ENCODE measurements at places on chromosomes 7 and 10. TPM values are rescaled to one million over a fixed set of nuclear protein-coding genes. Genes with fewer than 3 reads are reported as not detected.

DNA sequence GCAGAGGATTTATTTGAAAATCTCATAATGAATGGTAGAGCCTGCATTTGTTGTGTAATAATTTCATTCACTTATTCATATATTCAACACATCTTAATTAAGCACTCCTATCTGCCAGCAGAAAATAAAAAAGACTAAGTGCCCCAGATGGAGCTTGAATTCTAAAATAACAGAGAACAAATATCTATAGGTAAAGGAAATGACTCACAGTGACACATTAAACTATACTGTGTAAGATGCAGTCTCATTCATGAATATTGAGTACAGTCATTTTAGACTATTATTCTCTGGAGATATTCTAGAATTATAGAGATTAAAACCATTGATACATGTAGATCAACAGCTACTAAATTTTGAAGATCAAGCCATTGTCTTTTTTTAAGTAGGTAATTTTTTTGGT, 72.1 kb downstream of the PTPRZ1 start:
- DNase-seq = no peak

DNA sequence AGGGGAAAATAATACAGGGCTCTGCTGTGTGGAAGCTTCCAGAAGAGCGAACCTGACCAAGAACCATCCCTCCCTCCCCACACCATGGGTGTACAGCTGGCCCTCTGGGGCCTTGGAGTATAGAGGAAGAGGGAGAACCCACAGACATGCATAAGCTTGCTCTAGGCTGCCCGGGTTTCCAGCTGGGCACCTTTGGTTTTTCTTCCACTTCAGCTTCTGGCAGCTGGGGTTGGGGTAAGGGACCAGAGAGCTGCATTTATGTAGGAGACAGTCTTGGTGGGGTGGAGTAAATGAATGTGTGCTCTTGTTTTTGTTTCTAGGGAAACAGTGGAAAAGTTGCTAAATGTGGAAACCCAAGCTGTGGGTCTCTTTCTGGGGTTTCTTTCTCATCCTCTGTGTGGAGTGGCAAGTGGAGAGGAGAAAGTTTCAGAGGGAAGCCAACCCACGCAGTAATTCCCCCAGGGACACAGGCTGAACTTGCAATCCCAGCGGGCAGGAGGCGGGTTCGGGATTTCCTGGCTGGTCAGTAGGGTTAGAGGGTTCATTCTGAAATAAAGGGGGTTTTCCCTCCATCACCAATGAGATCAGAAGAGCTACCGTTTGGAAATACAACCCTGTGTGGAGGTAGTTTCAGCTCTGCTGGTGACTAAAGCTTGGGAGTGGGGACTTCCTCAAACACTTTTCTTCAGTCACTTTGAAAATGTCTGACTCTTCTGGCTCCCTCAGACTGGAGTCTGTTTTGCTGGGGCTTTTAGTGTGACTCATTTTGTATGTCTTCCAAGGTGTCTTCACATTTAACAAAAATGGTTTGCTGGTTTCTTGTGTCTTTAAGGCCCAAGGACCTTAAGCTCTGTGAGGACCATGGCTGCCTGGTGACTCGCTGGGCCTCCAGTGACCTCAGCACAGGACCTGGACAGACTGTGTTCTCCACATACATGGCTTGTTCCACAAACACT, 22.2 kb upstream of the SRGN start:
- no peak for DNase-seq

- no peak for DNase-seq
These were observed 50.1 kb downstream of the HK1 start for GRCh38 chr10:69328380-69328735.

GRCh38 chr7:47852330-47853245, 95.7 kb downstream of the PKD1L1 start:
- no peak for DNase-seq

DNA sequence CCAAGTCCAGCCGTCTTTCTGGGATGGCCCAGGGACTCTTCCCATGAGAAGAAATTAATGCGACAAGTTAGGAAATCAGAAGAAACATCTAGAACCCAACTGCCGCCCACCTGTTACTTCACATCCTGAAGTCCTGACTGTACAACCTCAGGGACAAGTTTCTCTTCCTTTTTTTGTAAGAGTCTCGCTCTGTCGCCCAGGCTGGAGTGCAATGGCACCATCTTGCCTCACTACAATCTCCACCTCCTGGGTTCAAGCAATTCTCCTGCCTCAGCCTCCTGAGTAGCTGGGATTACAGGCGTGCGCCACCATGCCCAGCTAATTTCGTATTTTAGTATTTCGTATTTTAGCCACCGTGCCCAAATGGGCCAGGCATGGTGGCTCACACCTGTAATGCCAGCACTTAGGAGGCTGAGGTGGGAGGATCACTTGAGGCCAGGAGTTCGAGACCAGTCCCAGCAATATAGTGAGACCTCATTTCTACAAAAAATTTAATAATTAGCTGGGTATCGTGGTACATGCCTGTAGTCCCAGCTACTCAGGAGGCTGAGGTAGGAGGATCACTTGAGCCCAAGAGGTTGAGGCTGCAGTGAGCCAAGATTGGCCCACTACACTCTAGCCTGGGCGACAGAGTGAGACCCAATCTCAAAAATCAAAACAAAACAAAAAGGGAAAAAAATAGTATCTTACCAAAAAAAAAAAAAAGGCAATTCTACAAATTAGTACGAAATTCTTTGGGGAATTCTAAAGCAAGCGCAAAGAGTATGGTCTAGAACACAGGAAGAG, 20.8 kb downstream of the LAT2 start:
- DNase-seq = no peak

GRCh38 chr7:140342727-140343514, 55.4 kb downstream of the SLC37A3 start:
- no peak for DNase-seq

STEAP1 gene
- 1.5 TPM for total RNA-seq
